ENCODE measurements at places on chromosomes 2 and 18.

GRCh38 chr2:8437949-8438400, 243.9 kb upstream of the ID2 start:
- no peaks in the 10 kb centered on the region for H3K36me3 ChIP-seq
- H3K4me1 ChIP-seq: no peaks in the 10 kb centered on the region
- no peak overlapping the region for H3K27ac ChIP-seq
- no peak overlapping the region for H3K4me3 ChIP-seq
- peaks cover 11% of the 10 kb centered on the region for H3K27me3 ChIP-seq

DNA sequence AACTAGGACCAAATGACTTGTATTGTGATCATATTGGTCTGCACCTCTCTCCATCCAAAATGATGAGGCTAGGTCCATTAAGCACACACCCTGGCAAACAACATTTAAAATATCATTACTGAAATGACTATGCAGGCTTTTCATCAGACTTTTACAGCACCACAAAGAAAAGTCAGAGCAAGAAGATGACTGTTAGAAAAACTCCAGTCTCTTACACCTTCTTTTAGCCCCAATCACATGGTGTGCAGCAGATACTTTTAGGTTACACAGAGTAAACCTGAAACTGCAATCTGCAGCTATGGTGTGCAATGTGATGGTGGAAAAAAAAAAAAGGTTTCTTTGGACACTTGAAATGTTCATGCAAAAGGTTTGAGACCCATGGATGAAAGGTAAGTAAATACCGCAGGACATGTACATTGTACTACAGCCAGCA, 5.4 kb upstream of the POLI start:
- no peak for DNase-seq
- no peak overlapping the region for H3K27ac ChIP-seq
- H3K27me3 ChIP-seq: no peaks in the 10 kb centered on the region
- no peak overlapping the region for H3K4me3 ChIP-seq

DNA sequence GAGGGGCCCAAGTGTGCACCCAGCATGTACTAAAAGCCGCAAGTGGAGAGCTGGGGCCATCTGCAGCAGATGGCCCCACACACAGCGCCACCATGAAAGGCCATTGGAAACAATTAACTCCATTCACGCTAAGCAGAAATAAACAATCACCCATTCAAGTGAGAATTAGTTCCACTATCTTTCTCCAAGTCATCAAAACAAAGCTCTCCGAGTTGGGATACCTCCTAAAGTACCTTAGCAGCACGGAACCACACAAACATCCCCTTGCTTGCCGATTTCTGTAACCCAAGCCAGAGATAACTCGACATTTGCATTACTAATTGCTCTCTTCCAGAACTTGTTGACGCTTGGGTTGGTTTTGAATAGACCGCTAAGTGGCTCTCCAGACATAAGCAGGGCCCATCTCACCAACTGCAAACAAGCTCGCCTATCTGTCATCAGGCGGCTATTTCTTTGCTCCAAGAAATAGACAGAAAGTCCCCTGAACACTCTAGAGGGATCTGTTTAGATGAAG, 840.6 kb upstream of the SALL3 start:
- H3K36me3 ChIP-seq: no peaks in the 10 kb centered on the region
- no peaks in the 10 kb centered on the region for H3K27me3 ChIP-seq
- no peak for DNase-seq
- no peaks in the 10 kb centered on the region for H3K4me1 ChIP-seq

DNA sequence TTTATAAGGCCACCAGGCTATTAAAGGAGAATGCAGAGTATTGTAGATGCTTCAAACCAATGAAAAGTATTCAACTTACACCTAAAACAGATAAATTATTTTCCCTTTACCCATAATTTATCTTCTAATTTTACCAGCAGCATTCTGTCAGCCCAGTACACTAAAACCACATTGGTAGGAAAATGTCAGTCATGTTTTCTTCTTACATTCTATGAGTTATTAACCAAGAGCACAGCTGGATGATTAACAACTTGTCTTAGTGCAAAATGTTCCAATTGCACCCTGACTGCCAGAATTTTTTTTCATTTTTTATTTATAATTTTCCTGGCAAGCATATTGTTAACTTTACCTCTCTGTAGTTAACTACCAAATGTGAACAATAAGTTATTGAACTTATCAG, 79.0 kb upstream of the WDR75 start:
- peaks cover 39% of the 10 kb centered on the region for H3K4me1 ChIP-seq
- H3K4me3 ChIP-seq: no peak overlapping the region
- H3K36me3 ChIP-seq: peaks cover 30% of the 10 kb centered on the region
- no peaks in the 10 kb centered on the region for H3K27me3 ChIP-seq
- no peak for DNase-seq

GRCh38 chr18:35122586-35123224, 81.5 kb downstream of the MAPRE2 start:
- no peak for DNase-seq
- H3K4me1 ChIP-seq: peaks cover 24% of the 10 kb centered on the region
- no peak overlapping the region for H3K4me3 ChIP-seq
- H3K36me3 ChIP-seq: peaks cover 7% of the 10 kb centered on the region
- no peaks in the 10 kb centered on the region for H3K27me3 ChIP-seq

DNA sequence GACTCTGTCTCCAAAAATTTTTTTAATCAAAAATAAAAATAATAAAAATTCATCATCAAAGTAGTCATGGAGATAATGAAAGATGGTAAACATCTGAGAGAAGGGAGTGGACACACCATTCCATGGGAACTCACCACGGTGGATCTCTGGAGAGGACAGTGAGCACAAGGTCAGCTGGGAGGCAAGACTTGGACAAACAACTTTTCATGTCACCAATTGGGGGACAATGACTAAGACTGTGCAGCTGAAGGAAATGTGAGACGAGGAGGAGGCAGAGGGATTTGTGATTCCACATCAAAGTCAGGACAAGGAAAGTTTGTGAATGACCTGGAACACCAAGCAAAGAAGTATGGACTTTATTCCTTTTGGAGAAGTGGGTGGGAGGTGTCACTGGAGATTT, 121.0 kb upstream of the SH3BP4 start:
- H3K36me3 ChIP-seq: peaks cover 2% of the 10 kb centered on the region
- no peak overlapping the region for H3K4me3 ChIP-seq
- H3K27ac ChIP-seq: no peak overlapping the region
- no peak for DNase-seq

DNA sequence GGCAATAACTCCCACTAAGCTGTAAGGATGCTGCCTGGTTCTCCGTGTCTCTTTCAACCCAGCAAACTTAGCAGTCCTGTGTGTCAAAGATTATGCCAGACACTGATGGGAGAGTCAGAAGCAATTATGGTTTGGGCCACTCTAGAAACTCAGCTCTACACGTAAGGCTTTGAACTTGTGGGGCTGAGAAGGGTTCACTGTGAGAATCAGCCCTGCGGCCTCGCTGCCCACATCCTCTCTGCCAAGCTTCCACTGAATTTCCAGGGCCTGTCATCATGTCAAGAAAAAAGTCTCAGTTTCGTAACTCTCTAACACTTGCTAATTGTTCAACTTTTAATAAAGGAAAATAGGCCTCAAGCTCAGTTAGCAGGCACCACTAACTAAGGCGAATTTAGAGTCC, 308.8 kb upstream of the LYPD1 start:
- no peaks in the 10 kb centered on the region for H3K4me1 ChIP-seq
- H3K4me3 ChIP-seq: no peak overlapping the region
- H3K27me3 ChIP-seq: no peaks in the 10 kb centered on the region
- no peaks in the 10 kb centered on the region for H3K36me3 ChIP-seq

DNA sequence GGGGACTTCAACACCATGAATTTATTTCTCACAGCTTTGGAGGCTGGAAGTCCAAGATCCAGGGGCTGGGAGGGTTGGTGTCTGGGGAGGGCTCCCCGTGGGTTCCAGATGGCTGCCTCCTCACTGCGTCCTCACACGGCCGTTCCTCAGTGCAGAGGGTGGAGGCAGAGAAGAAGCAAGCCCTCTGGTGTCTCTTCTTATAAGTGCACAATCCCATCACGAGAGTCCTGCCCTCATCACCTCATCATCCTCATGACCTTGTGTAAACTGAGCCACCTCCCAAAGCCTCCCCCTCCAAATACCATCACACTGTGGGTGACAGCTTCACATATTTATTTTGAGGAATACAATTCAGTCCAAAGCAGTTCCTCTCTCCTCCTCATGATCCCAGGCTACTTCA, 26.3 kb downstream of the TMEM163 start:
- H3K36me3 ChIP-seq: no peaks in the 10 kb centered on the region
- no peak overlapping the region for H3K4me3 ChIP-seq
- no peaks in the 10 kb centered on the region for H3K4me1 ChIP-seq
- no peak overlapping the region for H3K27ac ChIP-seq
- no peak for DNase-seq

DNA sequence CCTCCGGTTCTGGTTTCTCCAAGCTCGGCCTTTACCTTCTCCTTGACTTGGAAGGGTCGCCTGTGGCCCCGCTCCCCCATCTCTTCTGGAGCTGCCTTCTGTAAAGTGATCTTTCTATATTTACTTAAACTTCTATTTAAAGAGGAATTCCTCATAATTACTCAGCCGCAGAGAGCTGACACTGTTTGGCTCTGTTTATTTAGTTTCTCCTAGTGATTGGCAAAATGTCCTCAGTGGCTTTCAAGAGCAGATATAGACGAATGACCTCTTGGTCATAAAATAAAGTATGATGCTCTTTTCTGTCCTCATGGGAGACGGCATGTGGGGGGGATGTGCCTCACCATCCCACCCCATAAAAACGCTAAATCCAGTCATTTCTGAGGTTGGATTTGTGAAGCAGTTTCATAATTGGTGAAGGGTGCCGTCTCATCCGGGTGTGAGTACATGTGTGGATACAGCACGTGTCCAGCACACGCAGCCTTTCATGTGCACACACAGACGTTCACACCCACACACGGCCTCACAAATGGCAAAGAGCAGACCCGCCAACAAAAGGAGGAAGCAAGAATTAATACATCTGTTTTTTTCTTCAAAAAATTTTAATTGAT, 43.4 kb upstream of the SMAD7 start:
- no peaks in the 10 kb centered on the region for H3K27me3 ChIP-seq
- peaks cover 85% of the 10 kb centered on the region for H3K4me1 ChIP-seq
- no peak overlapping the region for H3K4me3 ChIP-seq
- H3K27ac ChIP-seq: peak overlapping the region; percentile 95
- H3K36me3 ChIP-seq: no peaks in the 10 kb centered on the region

DNA sequence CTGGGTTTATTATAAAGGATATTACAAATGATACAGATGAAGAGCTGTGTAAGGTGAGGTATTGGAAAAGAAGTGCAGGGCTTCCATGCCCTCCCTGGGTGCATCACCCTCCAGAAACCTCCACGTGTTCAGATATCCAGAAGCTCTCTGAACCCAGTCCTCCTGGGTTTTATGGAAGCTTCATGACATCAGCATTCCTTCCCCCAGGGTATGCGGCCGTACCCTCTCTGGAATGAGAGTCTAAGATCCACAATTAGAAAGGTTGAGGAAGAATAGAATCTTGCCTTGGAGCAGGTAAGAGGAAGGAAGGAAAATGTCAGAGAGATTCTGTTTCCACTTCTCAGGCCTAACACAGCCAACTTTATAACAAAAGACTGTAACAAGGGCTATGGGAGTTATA, 208.2 kb upstream of the DCC start:
- no peak overlapping the region for H3K27ac ChIP-seq
- H3K4me3 ChIP-seq: no peak overlapping the region
- no peaks in the 10 kb centered on the region for H3K36me3 ChIP-seq
- H3K4me1 ChIP-seq: no peaks in the 10 kb centered on the region
- no peak for DNase-seq
- no peaks in the 10 kb centered on the region for H3K27me3 ChIP-seq

DNA sequence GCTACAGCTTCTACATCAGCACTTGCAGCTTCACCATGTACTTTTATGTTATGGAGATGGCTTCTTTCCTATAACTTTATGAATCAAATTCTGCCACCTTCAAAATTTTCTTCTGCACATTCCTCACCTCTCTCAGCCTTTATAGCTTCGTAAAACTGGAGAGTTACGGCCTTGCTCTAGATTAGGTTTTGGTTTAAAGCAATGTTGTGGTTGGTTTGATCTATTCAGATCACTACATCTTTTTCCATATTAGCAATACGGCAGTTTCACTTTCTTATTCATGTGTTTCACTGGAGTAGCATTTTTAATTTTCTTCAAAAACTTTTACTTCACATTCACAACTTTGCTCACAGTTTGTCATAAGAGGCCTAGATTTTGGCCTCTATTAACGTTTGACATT, 242.9 kb upstream of the GYPC start:
- no peaks in the 10 kb centered on the region for H3K36me3 ChIP-seq
- H3K4me3 ChIP-seq: no peak overlapping the region
- DNase-seq: no peak
- no peak overlapping the region for H3K27ac ChIP-seq
- H3K4me1 ChIP-seq: no peaks in the 10 kb centered on the region

DNA sequence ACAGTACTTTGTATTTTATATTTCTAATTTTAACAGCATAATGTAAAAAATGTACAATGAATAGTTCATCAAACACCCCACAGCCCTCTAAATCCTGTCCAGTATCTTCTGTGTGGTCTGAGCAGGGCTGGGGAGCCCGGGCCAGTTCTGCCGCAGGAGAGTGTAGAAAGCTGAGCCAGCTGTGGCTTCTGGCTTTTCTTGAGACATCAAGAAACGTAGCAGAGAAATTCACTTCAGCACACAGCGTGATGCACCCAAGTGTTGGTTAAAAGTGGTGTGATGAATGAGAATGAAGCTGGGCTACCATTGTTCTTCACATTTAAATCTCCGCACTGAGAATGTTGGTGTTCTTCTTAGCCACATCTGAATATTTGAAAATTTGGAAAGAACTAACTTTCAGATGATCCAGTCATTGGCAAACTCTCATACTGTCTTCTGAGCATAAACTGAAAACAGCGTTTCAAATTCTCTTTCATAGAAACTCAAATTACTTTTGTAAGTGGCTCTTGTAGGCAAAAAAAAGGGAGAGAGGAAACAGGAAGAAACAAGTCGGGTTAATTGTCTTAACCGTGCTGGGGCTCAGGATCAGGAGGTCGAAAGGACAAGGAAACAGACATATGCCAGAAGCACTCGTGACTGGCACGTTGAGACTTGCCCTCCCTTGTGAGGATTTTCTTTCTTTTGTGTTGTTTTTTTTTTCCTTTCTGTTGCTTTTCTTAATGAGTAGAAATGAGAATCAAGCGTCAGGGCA, 23.4 kb upstream of the TMEM87B start:
- H3K4me1 ChIP-seq: peaks cover 25% of the 10 kb centered on the region
- H3K36me3 ChIP-seq: peaks cover 2% of the 10 kb centered on the region
- peaks cover 12% of the 10 kb centered on the region for H3K27me3 ChIP-seq
- H3K27ac ChIP-seq: peak overlapping the region; percentile 21
- DNase-seq: no peak
- H3K4me3 ChIP-seq: no peak overlapping the region

- no peak overlapping the region for H3K4me3 ChIP-seq
- H3K4me1 ChIP-seq: no peaks in the 10 kb centered on the region
- DNase-seq: no peak
- no peak overlapping the region for H3K27ac ChIP-seq
- H3K36me3 ChIP-seq: no peaks in the 10 kb centered on the region
Measured at GRCh38 chr2:241811952-241812729, 3.1 kb downstream of the NEU4 start.

- H3K4me1 ChIP-seq: peaks cover 26% of the 10 kb centered on the region
- DNase-seq: no peak
Measured at GRCh38 chr18:34767601-34768027, 57.5 kb downstream of the DTNA start.

GRCh38 chr2:237966250-237966564, 607 bp upstream of the UBE2F start:
- no peaks in the 10 kb centered on the region for H3K27me3 ChIP-seq
- peak overlapping the region; percentile 57 for H3K27ac ChIP-seq
- peak overlapping the region; percentile 79 for H3K4me3 ChIP-seq

- H3K27ac ChIP-seq: no peak overlapping the region
- no peak for DNase-seq
- no peaks in the 10 kb centered on the region for H3K27me3 ChIP-seq
- no peak overlapping the region for H3K4me3 ChIP-seq
- H3K4me1 ChIP-seq: no peaks in the 10 kb centered on the region
Measured at GRCh38 chr2:1481406-1482252, 68.4 kb downstream of the TPO start.

- H3K27me3 ChIP-seq: peaks cover 12% of the 10 kb centered on the region
- DNase-seq: no peak
- no peak overlapping the region for H3K4me3 ChIP-seq
- no peak overlapping the region for H3K27ac ChIP-seq
Measured at GRCh38 chr2:15674637-15675455, 83.2 kb downstream of the DDX1 start.
